Activated T-helper 17 cell treated with anti-CD3 and anti-CD28 coated beads, Interleukin-2, amount 50 U/mL, for 72 hours (primary cell): ENCODE measurements at places on chromosomes 11 and 22.
A peak's percentile ranks its signal among the peaks of the same experiment; 100 is the strongest.

DNA sequence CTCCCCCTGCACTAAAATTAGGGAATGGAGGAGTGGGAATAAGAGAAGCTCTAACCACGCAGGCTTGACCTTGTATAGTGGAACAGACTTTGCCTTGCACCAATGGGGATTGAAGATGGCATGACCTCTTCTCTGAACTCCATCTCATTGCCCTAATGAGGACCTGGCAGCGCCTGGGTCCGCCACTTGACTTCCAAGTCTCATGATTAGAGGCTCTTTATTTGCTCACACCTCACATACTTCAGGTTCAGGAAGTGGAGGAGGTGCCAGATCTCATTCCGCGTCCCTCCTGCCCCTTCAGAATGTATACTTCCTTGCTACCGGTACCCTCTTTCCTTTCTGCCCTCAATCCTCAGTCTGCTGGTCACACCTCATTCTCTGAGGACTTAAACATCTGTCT is 106.0 kb upstream of the CD44 start:
- H3K27ac ChIP-seq, result peak overlapping the region; percentile 79
- no peaks in the 10 kb centered on the region for H3K36me3 ChIP-seq
- H3K27me3 ChIP-seq, result no peaks in the 10 kb centered on the region
- ATAC-seq, result no peak
- H3K4me3 ChIP-seq, result peak overlapping the region; percentile 51

DNA sequence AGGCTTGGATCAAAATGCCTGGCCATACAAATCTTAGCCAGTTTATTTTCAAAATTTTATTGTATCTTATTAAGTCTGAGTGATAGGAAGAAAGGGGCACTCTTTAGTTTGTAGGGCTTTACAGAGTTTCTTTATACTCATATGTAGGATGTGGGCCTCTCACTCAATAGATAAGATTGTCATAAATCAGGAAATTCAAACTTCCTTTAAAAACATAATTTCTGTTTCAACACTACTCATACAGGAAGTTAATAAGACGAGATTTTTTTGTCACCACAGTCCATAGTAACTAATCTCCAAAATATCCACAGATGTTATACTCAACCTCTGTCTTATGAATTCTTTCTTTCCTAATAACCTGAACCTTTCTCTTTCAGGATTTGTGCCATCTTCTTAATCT is 13.3 kb upstream of the OR56B4 start:
- no peak overlapping the region for H3K4me3 ChIP-seq
- no peak for ATAC-seq
- no peak overlapping the region for H3K27ac ChIP-seq

DNA sequence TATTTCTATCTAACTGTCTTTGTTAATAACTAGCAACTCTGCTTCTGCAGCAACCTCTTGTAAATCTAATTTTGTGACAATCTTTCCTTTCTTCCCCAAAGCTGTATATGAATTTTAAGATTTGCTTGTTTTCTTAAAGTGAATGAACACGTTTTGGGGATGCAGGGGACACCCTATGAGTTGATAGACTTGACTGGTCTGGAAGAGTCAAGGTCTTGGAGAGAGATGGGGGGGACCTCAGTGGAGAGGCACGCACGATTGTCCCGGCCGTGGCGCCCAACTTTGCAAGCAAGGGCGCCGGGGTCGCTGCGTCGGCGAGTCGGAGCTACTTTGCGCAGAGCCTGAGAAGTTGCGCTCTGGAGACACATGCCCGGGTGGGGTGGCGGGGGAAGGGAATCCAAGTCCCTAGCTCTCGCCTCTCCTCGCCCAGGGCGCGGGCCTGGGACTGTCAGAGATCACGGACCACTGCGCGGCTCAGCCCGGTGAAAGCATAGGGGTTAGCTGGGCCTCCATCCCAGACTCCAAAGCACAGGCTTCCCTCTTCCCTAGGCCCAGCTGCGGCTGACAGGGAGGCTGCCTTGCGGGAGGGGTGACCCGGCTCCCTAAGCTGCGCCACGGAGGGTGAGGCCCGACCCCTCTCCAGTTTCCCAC is 854 bp downstream of the ABCC8 start:
- H3K4me1 ChIP-seq, result no peaks in the 10 kb centered on the region
- H3K36me3 ChIP-seq, result no peaks in the 10 kb centered on the region
- ATAC-seq, result no peak
- H3K27me3 ChIP-seq, result peaks cover 52% of the 10 kb centered on the region

- no peaks in the 10 kb centered on the region for H3K4me1 ChIP-seq
- H3K4me3 ChIP-seq, result no peak overlapping the region
- ATAC-seq, result no peak
- no peaks in the 10 kb centered on the region for H3K36me3 ChIP-seq
- no peak overlapping the region for H3K27ac ChIP-seq
These were observed 59.7 kb upstream of the LUZP2 start for GRCh38 chr11:24437123-24437522.

GRCh38 chr11:14423633-14424032 is 64.7 kb upstream of the RRAS2 start:
- H3K4me1 ChIP-seq, result peaks cover 2% of the 10 kb centered on the region
- no peak overlapping the region for H3K4me3 ChIP-seq
- no peak overlapping the region for H3K27ac ChIP-seq

DNA sequence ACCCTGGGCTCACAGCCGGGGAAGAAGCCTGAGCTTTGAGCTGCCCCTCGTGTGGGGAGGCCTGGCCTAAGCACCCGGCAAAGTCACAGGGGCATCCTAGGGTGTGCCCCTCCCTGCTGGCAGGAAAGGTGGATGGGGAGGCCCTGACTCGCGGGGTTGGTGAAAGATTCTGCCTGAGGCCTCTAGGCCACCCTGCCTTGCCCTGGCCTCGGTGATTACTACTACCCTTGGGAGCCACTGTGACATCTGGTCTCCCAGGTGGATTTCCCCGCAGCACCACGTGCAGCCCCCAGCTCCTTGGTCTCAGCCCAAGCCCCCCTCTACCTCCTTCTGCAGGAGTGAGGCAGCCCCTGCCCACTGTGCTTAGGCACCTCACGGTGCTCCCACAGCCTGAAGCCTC is 23.9 kb downstream of the GNAZ start:
- no peaks in the 10 kb centered on the region for H3K4me1 ChIP-seq
- H3K27me3 ChIP-seq, result no peaks in the 10 kb centered on the region
- no peak for ATAC-seq
- H3K27ac ChIP-seq, result no peak overlapping the region
- H3K4me3 ChIP-seq, result no peak overlapping the region
- no peaks in the 10 kb centered on the region for H3K36me3 ChIP-seq
